ENCODE measurements at places on chromosomes 3 and 15.

DNA sequence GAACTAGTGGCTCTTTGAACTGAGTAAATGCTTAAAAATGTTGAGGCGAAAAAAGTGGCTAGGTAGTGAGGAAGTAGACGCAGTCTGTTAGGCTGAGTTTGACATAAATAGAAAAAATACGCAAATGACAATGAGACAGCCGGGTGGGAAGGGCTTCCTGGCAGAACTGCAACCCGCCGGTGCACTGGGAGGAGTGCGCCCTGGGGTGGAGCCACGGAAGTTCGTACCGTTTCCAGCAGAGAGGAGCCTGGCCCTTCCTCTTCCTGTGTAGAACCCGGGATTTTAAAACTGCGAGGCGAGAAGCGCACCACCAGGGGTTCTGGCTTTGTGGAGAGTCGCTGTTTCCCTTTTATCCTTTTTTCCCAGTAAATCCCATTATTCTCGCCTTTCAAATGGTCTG lies 602.6 kb downstream of the PYDC2 start:
- no peak for DNase-seq

- DNase-seq = no peak
Measured at GRCh38 chr15:75170711-75171341, 30.9 kb upstream of the C15orf39 start.

DNA sequence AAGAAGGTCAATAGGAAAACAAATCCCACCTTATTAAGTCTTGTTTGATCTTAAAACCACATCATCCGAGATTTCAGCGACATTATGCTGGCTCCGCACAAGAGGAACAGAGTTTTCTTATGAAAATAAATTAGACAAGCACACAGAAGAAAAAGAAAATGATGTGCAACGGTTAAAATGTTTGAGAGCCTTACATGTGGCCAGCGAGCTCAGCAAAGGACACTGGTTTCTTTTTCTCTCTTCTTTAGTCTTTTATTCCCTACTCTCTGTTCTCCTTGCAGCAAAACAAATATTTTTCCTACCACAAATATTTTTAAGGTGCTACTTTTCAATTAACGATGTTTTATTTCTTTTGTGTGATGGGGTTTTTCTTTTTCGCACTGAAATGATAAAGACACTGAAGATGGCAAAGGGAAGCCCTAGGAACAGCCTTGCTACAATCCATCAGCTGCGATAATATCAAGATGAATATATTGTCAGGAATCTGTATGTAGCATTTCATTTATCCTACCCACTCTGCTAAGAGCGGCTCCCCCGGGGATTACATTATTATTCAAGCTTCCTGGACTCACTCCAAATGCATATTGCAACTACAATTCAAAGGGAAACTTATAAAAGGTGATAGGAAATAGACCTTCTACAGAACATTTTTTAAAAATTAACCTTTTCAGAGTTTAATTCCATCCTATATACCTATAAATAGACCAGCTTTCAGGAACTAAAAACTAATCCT lies 72.9 kb downstream of the ANXA2 start:
- DNase-seq = no peak

DNA sequence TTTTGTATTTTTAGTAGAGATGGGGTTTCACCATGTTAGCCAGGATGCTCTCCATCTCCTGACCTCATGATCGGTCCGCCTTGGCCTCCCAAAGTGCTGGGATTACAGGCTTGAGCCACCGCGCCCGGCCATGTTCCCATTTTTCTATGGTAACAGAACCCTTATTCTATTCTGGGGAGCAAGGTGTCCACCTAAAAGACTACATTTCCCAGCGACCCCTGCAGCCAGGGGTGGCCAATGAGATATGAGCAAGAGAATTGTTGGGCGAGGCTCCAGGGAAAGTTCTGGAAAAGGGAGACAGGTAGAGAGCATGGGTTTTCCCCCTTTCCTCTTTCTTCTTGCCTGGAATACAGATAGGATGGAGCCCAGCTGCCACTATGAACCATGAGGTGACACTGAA lies 96.9 kb downstream of the LINGO1 start:
- DNase-seq = no peak

GRCh38 chr3:161295325-161295724 lies 74.2 kb downstream of the NMD3 start:
- no peak for DNase-seq

DNA sequence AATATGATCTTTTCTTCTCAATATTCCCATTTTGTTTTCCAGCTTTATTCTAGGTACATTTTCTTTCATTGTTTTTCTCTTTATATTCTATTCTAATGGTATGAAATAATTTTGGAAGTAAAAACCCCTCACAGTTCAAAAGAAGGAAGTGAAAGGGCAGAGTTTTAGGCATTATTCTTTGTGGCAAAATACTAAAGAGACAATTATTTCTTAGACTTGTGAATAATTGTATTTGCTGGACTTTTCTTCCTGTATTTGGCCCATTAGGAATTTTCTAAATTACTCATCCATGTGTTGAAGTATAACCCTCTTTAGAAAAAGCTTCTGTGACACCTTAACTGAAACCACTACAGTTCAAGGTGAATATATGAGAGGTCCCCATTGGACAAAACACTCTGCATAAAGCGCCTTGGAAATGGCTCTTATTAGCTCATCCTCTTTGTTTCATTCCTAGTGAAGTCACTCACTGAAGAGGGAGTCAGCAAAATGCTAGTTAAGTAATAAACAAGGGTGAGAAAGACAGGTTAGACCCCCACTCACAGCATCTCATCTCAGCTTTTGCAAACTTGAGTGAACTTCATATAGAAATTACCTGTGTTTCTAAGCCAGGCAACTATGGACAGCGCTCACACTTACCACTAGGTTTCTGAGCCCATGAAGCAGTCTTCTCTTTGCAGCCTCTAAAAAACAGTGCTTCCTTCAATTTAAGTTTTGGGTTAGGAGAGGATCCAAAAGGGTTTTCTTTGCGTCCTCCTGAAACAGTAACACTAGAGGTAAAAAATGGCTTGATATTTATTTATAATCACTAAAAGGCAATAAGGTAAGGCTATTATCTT lies 327.5 kb downstream of the ARPP21 start:
- DNase-seq = no peak

- DNase-seq = no peak
Measured at GRCh38 chr15:83815506-83815905, 161.6 kb downstream of the ADAMTSL3 start.

DNA sequence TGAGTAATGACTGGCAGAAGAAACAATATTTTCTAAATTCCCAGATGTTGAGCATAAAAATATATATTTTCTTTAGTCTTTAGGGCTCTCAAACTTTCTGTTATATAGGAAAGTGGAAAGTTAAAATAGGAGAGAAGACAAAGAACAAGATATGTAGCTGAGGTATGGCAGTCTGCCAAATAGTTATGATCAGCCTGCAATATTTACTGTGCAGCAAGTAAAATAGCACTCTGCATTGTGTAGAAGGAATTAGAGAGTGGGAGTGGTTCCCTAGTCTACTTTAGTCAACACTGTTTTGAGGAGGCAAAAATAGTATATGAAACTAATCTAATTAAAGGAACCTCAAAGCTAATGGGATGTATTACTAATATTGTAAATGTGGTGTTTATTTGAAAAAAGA lies 978.1 kb upstream of the ALCAM start:
- no peak for DNase-seq

DNA sequence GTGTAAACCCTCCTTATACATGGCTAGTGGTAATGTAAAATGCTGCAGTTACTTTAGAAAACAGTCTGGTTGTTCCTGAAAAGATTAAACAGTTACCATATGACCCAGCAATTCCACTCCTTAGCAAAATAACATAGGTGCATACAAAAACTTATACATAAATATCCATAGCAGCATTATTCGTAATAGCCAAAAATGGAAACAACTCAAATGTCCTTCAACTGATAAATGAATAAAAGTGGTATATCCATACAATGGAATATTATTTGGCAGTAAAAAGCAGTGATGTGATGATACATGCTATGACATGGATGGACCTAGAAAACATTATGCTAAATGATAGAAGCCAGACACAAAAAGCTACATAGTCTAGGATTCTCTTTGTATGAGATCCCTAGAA lies 31.6 kb upstream of the SIN3A start:
- no peak for DNase-seq

DNA sequence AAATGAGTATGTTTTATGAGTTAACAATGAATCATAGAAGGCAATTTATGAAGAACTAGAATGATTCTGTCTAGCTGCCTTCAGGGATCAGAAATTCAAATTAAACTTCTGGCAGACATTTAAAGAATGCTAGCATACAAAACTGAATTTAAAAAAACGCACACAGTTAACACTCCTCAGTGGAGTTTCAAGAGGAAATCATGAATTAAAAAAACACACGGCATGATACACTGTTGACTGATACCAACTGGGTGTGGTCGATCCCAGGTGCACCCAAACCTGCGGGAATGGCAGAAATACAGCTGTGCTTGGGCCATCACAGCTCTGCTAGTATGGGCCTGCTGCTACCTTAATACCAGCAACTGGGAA lies 526.0 kb downstream of the FOXP1 start:
- no peak for DNase-seq

DNA sequence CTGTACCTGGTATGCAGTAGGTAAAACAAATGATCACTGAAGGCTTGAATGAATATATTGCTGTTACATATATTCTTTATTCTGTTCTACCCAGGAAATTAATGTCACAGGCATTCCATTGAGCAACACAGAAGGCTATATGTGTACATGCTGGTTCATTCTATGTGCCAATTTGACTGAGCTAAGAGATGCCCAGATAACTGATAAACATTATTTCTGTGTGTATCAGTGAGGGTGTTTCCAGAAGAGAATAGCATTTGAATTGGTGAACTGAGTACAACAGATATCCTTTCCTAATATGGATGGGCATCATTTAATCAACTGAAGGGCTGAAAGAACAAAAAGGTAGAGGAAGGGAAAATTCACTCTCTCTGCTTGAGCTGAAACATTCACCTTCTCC lies 886.8 kb downstream of the FHIT start:
- DNase-seq = no peak

- no peak for DNase-seq
Measured at GRCh38 chr3:194078045-194078821, 57.7 kb upstream of the HES1 start.

- DNase-seq = no peak
Measured at GRCh38 chr15:51731549-51732267, 5.7 kb downstream of the LYSMD2 start.

GRCh38 chr3:141302364-141303141 lies 65.8 kb upstream of the ZBTB38 start:
- no peak for DNase-seq

GRCh38 chr3:98388147-98388546 lies 2.3 kb upstream of the OR5K3 start:
- DNase-seq = no peak

DNA sequence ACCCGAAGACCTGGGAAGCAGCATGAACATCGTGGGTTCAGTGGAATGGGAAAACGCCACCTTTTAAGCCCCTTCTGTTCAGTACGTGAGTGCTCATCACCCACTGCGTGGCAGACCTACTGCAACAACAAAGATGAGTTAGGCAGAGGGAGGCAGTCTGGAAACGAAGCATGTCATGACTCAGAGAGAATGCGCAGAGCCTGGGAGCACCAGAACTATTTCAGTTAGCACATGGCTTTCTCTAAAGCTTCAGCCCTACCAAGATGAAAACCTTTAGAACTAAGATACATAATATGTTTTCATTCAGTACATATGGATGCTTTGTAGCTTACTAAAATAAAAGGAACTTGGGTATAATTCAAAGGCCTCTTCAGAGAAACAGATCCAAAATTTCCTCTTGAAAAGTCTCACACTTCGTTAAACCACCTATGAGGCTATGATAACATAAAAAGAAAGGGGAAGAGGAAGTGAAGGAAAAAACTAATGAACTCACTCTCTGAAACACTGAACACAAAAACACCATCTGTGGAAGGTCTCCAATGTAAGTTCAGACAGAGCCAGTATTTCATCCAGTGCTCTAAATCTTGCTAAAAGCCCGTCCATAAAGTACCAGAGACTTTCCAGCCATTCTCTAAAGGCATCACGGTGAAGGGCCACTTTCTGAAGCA lies 140.1 kb downstream of the OCA2 start:
- DNase-seq = no peak

DNA sequence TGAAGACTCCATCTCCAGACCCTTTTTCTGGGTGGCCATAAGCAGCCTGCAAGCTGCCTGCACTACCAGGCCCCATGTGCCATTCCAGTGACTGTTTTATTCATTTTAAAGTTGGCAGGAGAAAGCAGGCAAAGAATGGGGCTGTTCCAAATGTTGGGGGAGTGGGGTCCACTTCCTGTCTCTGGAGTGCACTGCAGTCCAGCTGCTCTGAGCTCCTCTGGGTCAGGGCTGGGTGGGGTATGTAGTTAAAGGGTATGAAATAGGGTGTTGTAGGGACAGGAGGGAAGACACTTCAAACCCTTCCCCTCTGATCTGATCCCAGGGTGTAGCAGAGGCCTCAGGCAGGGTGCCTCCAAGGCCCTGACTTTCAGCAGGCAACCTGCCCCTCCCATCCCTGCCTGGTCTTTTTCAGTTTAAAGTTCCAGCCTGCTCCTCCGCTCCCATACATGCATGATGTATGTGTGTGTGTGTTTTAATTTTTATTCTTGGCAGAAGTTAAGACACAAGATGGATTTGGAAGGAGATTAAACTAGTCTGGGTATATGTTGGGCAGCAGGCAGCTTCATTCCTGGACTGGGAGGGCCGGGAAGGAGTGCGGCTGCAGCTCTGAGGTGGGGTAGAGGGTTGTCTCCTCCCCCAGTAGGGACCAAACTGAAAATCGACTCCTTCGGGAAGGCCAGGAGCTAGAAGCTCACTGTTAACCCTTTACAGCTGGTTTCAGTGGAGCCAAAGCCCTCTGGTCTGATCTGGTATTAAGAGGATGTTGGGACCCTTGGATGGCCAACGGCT lies 17.3 kb downstream of the BOC start:
- DNase-seq = no peak

GRCh38 chr15:69679623-69680228 lies 227.1 kb downstream of the RPLP1 start:
- DNase-seq = no peak

GRCh38 chr3:121574449-121574848 lies 6.7 kb downstream of the ARGFX start:
- DNase-seq = no peak

- DNase-seq = no peak
Measured at GRCh38 chr15:66092053-66093016, 161.2 kb downstream of the MEGF11 start.

GRCh38 chr3:182491577-182491976 lies 301.7 kb upstream of the ATP11B start:
- DNase-seq = no peak

GRCh38 chr3:38696034-38696433 lies 46.5 kb upstream of the SCN5A start:
- no peak for DNase-seq

DNA sequence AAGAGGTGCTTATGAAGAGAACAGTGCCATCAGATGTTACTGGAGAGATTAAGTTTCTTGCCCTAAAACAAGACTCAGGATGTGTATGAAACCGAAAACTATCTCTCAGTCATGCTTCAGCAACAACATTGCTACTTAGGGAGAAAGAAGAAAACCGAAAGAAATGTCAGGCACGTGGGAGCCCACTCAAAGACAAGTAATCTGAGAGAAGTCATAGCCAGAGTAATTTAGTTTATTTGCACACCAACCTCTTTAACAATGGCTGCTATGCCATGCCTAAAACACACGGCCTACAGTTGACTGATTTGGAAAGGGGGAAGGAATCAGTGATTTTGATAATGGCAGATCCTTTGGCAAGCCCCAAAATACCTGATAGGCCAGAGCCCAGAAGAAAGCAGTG lies 162.9 kb downstream of the TIGIT start:
- no peak for DNase-seq

Data from activated T-helper 1 cell treated with Interleukin-2 at 50 U/mL for 16 hours (primary cell).